ENCODE measurements at places on chromosomes 3 and 15. TPM values are rescaled to one million over a fixed set of nuclear protein-coding genes. Genes with fewer than 3 reads are reported as not detected.

The CD96 gene
- total RNA-seq = 4.3 TPM

The LRRC49 gene
- 3.0 TPM for total RNA-seq

The GOLGA8G gene
- total RNA-seq = not detected

The LYZL4 gene
- not detected for total RNA-seq

DNA sequence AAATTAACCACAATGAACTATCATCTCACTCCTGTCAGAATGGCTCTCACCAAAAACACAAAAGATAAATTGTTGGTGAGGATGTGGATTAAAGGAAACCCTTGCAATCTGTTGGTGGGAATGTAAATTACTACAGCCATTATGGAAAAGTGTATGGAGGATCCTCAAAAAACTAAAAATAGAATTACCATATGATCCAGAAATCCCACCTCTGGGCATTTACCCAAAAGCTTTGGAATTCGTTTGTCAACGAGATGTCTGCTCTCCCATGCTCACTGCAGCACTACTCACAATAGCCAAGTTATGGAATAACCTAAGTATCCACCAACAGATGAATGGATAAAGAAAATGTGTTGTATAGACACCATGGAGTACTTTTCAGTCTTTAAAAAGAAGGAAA lies 21.6 kb downstream of the FSIP1 start:
- DNase-seq = no peak

GRCh38 chr15:68315495-68316031 lies 38.0 kb downstream of the FEM1B start:
- no peak for DNase-seq

DNA sequence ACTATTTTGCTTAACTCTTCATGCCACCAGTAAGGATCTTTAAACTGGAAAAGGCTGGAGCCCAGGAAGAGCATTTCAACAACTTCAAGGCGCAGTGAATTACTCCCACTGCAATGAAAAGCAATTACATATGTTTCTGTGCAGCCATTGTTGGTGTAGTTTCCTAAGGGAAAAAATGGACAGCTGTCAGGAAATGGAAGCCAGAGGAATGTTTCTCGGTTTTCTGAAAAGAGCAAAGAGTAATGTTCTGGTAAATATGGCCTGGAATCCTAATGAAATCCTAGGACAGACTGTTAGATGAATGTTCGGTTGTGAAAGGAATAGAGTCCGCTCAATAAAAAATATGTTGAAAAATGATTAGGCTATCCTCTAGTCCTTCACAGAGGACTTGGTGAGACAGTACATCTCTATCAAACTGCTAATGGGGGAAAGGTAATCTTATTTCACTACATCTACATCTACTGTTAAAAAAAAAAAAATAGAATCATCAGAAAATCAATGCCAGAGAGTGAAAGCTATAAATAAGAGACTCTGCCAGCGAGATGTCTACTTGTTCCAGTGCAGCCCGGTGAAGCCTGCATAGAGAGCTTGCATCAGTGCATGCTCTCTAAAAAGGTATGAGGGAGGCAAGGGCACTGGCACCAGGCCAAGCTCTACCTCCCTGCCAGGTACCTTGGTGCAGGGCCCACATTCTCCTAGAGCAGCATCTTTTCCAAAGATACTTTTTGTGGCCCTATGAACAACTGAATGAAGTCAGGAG lies 68.2 kb upstream of the TJP1 start:
- DNase-seq = no peak

- peak; percentile 46 for DNase-seq
Measured at GRCh38 chr15:97947465-97948260, 12.8 kb upstream of the ARRDC4 start.

GRCh38 chr3:158773845-158774830 lies 27.7 kb upstream of the MFSD1 start:
- no peak for DNase-seq

DNA sequence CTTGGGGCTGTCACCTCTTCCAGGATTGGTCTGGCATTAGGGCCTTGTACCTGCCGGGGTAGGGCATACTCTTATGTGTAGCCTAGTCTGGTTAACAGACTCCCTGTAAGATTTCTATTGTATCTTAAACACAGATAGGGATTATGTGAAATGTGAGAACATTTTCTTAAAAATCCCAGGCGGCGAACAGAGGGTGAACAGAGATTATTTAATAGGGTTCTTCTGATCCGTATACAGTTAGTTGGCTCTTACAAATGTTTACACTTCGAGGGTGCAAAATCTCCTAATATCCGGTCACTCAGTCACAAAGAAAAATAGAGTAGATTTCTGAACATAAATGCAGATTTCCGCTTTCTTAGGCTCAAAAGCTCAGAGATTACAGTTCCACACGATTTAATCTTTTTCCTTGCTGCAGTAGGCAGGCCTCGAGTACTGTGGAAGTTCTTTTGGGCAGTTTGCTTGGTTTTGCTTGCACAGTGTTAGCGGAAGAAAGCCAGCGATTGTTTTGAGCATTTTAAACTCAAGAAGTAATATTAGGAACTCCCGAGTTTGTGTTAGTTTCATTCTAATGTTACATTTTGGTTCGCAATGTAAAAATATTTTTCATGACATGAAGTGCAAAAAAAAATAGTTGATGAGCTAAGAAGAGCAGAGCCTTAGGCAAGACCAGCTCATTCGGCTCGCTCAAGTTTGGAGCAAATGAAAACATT lies 993 bp downstream of the PLCL2 start:
- DNase-seq = no peak

- DNase-seq = no peak
Measured at GRCh38 chr3:128083980-128084674, 31.9 kb downstream of the SEC61A1 start.

- DNase-seq = no peak
Measured at GRCh38 chr15:55999658-56000057, 6.2 kb upstream of the NEDD4 start.

DNA sequence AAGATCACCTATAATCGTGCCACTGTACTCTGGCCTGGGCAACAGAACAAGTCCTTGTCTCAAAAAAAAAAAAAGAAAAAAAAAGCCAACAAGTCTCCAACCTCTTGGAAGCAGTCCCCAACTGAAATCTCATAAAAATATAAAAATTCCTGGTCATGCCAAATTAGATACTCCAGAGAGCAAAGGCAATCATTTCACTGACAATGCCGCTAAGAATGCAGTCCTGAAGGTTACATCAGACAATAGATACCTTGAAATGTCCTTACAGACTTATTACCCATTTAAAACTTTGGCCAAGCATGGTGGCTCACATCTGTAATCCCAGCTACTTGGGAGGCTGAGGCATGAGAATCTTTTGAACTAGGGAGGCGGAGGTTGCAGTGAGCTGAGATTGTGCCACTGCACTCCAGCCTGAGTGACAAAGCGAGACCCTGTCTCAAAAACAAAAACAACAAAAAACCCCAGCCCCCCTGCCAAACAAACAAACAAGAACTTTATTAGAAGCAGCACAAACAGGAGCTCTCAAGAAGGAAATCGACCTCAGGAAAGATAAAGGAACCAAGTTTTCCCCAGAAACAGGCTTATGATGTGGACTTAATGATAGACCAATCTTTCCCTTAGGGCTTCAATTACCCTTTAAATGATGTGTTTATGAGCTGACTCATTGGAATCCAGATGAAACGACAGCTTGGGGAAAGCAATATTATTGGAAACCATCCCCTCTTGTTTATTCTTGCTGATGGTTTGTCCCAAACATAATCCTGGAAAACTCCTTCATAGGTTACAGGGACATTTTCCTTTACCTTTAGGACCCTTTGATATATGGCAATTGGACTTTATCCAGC lies 53.1 kb upstream of the XCR1 start:
- no peak for DNase-seq

GRCh38 chr15:31799715-31800321 lies 230.5 kb upstream of the CHRNA7 start:
- no peak for DNase-seq

GRCh38 chr15:28153492-28154119 lies 54.5 kb upstream of the OCA2 start:
- DNase-seq = no peak

GRCh38 chr15:94231723-94232468 lies 535 bp downstream of the MCTP2 start:
- DNase-seq = no peak
